Foreskin melanocyte (primary cell): ENCODE measurements at places on chromosomes 4 and X.

DNA sequence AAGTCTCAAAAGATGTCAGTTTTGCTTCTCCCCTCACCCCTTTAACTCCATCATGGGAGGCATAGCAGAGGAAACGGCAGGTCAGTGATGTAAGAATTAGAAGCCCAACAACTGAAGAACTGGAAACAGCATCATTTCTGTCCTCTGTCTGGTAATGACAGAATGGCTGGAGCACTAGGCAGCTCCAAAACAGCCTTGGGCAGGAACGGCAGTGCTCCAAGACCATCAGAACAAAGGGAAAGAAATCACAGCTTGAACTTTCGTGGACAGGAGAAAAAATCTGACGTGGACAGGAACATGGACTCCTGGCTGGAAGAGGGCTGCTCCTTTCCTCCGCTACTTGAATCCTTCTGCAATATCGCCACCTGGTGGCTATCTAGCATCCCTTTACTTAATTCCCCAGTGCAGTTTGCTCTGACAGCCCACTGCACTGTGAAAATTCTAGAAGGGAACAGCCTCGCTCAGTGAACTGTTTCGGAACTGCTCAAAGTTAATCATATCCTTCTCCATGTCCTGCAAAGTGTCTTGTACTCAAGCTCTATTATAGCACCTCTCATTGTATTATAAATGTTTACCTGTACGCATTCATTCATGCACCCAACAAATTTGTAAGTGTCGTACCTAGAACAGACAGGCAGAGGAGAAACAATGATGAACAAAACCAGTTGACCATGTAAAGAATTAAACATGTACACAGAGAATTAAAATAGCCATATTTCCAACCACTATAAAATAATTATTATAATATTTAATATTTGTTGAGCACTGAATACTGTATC lies 20.4 kb downstream of the SLC25A53 start:
- DNase-seq = peak; percentile 58

DNA sequence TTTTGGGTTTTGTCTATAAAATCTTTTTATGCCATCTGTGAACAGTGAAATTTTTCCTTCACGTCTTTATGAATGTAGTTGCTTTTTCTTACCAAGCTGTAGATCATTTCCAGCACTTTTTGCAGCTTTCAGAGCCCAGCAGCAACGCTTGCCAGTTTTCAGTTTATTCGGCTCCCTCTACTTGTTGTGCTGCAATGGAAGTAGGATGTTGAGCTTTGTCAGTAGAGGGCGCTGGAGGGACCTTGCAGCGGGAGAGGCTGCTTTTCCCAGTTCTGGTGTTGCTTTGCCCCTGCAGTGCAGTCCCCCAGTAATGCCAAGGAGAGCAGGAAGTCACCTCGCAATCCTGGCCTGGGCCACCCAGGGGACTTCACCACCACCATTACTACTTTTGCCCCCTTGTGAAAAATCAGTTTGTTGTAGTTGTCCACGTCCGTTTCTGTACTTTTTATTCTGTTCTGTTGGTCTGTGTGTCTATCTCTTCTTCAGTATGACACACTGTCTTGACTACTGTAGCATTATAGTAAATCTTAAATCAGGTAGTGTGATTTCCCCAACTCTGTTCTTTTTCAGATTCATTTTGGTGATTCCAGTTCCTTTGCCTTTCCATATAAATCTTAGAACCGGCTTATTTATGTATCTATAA lies 21.8 kb downstream of the CMC4 start:
- DNase-seq = no peak

- no peak for DNase-seq
These were observed 13.4 kb downstream of the NSDHL start for GRCh38 chrX:152844256-152844655.

GRCh38 chr4:153204247-153204671 lies at the start of gene TRIM2:
Gene TRIM2, plus strand, starts transcription at chr4:153204443. Its CDS starts 88 bp downstream, at chr4:153204531.
- peak; percentile 86 for DNase-seq
